Smooth muscle cell of trachea (primary cell): ENCODE measurements at places on chromosomes 4 and X. TPM values are rescaled to one million over a fixed set of nuclear protein-coding genes. Genes with fewer than 3 reads are reported as not detected.

EGFL6 gene
- under 0.01 TPM in 1 of 2 replicates, not detected in the other for total RNA-seq

CDKL5 gene
- 3.1 and 3.9 TPM in 2 replicates for total RNA-seq

DCAF8L2 gene
- under 0.01 TPM in 1 of 2 replicates, not detected in the other for total RNA-seq

HOPX gene
- total RNA-seq, result 2.8 and 12.9 TPM in 2 replicates

VCX3A gene
- not detected in 2 replicates for total RNA-seq

RPS6KA6 gene
- total RNA-seq, result 3.1 and 3.3 TPM in 2 replicates

CTAG1A gene
- not detected in 2 replicates for total RNA-seq

HDX gene
- total RNA-seq, result 4.9 and 5.1 TPM in 2 replicates

AFM gene
- total RNA-seq, result not detected in 2 replicates

HELT gene
- not detected in 2 replicates for total RNA-seq

RHOH gene
- total RNA-seq, result not detected in 2 replicates

TMSB15A gene
- total RNA-seq, result 2.0 and 10.2 TPM in 2 replicates
